ENCODE measurements at places on chromosomes 7 and 10. TPM values are rescaled to one million over a fixed set of nuclear protein-coding genes. Genes with fewer than 3 reads are reported as not detected.

GNB2 gene
- total RNA-seq: 57.9 TPM

EEPD1 gene
- 12.3 TPM for total RNA-seq

DNA sequence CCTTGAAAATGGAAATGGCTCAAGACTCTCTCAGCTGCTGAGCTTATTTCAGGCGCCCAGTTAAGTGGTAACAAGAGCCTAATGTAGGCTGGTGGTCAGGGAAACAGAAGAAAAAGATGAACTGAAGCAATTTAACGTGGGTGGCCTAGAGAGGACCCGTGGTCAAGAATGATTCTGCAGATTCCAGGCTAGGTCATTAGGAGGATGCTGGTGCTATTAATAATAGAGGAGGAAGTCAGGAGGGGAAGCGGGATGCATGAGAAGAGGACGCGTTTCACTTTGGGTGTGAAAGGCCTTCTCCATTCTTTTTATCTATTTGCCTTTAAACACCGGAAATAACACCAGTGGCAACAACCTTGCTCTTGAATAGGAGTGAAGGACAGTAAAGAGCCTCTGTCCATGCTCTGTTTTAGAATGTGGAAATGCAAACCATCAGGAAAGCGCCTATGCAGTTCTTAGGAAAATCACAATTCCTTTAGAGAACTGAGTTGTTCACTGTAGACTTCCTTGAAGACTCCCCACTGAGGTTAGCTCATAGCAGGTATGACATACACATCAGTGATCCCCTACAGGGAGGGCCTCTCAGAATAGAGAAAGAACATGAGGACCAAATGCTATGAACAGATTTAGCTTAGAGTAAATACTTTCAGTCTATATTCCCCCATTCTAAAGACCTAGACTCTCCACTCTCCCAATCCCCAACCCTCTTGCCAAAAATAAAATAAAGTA, 8.6 kb downstream of the LIPA start:
- DNase-seq: no peak

DNA sequence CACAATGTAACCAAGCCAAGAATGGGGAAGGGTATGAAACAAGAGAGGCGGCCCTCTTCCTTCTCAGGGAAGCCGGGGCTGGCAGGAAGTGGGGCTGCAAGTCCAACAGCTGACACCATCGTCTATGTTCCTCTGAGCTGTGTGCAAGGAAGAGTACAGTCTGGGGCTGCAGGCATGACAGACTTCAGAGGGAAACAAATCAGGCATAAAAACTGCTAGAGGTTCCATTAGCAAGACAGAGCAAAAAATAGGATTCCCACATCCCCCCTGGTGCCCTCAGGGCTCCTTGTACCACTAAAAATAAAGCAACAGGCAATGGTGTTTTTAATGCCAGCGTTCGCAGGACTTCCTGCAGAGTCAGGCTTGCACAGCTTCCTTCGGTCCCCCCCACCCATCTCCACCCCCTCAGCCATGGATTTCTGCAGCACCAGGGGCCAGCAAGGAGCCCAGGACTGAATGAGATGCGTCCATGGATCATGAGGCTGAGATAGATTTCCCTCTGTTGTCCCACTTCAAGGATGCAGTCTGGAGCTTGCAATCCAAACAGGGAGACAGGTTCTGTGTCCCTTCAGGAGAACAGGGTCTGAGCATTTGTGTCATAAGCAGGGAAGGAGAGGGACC, 34.6 kb downstream of the KCNMA1 start:
- DNase-seq: no peak

DNA sequence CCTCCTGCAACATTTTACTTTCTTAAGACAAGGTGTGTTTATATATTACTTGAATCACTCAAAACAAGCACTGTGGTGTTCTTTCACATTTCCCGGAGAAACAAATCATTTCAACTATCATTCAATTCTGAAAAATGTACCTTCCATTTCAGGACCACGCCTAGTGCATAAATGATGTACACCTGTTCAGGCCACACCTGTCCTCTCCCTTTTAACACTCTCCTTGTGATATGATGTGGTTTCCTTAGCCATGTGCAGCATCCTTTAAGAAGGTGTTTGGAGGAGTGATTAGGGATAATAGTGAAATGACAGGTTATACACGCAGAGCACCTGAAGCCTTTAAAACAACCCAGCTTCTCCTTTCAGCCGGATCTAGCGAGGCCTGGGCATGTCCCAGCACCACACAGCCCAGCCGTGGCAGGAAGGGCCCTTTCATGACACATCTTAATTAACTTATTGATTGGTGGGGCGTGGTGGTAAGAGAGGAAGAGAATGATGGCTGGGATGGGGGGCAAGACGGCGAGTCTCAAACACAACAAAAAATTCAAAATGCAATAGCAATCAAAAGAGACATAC, 26.9 kb downstream of the ABLIM1 start:
- no peak for DNase-seq

- no peak for DNase-seq
Observed at GRCh38 chr10:88106366-88106765, 242.9 kb downstream of the PTEN start.

DNA sequence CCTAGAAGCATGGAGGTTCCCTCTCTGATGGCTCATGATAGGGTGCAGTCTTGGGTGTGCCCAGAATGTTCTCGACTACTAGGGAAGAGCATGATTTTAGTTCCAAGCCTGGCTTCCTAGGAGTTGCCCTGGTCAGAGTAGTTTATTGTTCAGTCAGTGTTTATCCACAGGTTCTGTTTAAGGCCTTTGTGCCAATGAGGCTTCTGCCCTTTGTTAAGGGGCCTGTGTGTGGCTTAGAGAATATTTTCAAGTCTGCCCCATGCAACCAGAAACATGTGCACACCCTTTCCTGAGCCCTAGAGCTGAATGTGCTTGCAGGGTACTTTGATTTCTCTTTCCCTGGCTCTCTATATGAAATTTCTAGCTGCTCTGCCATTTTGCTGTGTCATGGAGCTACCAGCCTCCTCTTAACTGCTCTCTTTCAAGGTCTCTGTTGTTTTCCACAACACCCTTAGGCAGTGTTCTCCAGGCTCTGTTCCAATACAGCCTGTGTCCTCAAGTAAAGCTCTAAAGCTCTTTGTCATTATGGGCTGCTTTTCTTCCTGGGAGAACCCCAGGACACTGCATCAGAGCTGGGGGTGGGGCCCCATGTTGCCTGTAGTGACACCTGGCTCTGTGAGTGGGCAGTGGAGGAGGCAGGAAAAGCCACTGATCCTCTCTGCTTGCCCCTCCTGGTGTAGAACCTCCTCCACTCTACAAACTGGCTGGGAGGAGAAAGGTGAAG, 34.1 kb upstream of the TSPAN33 start:
- DNase-seq: no peak

GRCh38 chr10:127012769-127013152, 107.5 kb downstream of the DOCK1 start:
- DNase-seq: no peak

DNA sequence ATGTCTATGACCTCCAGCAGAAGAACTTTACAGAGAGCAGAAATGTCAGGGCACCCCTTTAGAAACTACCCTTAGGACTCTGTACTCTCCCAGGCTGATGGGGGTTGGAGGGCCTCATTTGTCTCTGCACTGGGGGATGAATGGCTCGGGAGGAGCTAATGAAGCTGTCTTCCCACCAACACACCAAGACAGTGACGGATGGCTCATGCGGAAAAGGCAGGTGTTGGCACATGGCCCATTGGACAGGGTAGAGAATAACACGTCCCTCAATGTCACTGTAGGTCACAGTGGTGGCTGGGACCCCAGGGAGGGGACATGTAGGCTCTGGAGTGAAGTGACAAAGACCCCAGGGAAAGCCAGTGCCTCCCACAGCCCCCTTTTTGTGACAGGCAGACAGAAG, 64.0 kb upstream of the PCBD1 start:
- DNase-seq: no peak

- DNase-seq: no peak
Observed at GRCh38 chr10:106636766-106637491, 527.6 kb downstream of the SORCS1 start.

DNA sequence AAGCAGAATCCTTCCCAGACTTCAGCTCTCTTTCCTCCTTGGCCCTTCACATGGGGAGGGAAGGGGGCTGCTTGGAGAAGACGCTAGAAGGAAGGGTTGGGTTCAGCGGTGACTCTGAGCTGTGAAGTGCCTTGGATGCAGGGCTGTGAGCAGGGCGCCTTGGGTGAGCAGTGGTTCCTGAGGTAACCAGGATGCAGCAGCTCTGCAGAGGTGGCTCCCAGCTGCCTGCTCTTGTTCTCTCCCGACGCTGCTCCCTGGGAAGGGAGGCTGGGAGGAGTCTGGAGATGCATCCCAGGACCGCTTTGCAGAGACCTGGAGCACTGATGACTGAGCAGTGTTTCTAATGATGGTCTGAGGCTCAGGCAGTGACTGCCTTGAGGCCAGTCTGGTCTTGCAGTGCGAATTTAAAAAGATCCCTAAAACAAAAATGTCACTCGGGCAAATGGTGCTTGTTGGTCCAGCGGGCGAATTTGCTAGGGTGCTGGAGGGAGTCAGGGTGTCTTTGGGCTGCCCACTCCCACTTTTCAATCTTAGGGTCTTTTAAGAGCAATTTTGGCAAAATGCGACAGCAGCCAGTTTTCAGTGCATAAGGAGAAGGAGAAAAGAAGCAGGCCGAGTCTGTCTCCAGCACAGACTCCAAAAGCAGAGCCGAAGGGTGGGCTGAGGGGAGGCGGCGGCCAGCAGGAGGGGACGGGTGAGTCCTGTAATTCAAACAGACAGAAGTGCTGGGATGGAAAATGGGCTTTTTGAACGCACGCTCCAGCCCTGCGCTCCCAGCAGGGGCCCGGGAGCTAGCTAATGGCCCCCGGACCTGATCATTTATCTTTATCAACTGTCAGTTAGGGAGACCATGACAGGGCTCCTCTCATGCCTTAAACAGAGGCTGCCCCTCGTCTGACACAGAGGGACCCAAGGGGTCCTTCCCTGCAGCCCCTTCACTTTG, 191.2 kb upstream of the SHH start:
- DNase-seq: peak; percentile 25

- no peak for DNase-seq
Observed at GRCh38 chr7:38127216-38128207, 50.5 kb upstream of the STARD3NL start.

DNA sequence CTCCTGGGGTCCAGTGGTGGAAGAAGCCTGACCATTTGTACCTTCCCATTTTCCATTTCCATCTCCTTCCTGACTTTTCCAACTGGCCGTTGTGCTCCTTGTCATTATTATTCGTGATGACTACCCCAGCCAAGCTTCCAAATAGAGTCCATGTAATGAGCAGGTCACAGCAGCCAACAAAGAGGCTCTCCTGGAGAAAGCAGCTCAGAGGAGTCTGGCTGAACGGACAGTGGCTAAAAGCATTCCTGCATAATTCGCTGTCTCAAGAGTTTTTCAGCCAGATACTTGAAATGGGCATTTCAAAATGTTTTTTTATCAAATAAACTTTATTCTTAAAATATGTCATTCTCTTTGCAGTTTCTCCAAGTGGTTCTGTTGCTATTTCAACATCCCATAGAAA, 458.6 kb downstream of the INHBA start:
- DNase-seq: no peak
